ENCODE measurements at places on chromosomes 1 and 21.

DNA sequence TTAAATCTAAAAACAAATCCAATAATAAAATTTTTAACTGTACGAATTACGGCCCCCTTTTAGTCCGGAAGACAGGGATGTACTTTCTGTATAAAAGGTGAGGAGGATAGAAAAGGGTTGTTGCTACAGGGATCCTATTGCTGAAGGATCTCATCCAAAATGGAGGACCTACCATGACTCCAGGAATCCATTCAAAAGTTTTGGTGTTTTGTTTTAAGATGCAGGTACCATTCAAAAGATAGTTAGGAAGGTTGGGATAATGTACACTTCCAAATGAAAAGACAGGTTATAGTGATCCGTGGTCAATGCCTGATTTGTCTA, 1.3 kb upstream of the ENAH start:
- DNase-seq: no peak

DNA sequence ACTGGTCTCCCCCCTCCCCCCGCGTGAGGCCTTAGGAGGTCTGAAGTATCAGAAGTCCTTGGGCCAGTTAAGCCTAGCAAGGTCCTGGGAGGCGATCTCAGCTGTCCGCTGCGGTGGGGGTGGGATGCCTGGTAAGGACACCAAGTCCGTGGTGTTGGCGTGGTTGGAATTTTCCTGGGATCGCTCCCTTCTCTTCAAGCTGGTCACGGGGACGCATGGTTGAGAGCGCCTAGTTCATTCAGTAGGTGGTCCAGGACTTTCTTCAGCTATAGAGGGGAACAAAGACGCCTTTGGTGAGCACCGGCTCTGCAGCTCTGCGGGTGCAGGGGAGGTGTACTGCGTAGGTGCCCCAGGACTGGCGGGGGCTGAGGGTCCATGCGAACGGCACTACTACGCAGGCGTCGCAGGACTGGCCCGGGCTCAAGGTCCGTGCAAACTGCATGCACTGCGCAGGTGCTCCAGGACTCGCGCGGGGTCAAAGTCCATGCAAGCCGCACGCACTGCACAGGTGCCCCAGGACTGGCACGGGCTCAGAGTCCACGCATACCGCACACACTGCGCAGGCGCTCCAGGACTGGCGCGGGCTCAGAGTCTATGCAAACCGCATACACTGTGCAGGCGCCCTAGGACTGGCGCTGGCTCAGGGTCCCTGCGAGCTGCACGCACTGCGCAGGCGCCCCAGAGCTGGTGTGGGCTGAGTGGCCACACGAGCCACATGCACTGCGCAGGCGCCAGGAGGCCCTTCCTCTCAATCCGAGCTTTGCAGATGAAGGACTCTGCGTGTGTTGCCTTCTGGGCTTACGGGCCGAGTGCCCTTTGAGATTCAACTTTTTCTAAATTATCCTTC, 36.6 kb upstream of the HMGN1 start:
- no peak for DNase-seq

GRCh38 chr1:211648980-211649934, 26.2 kb downstream of the NEK2 start:
- no peak for DNase-seq

- DNase-seq: no peak
These were observed 75.9 kb downstream of the CDC14A start for GRCh38 chr1:100428160-100428559.

GRCh38 chr1:183593356-183593755, 3.1 kb upstream of the NCF2 start:
- no peak for DNase-seq

GRCh38 chr1:156283521-156283920, 604 bp upstream of the TMEM79 start:
- DNase-seq: no peak

- DNase-seq: no peak
These were observed 57.9 kb upstream of the FMOD start for GRCh38 chr1:203408486-203409481.

- no peak for DNase-seq
These were observed 11.0 kb downstream of the KRTAP10-1 start for GRCh38 chr21:44529011-44529421.

GRCh38 chr1:113434081-113434873, 44.0 kb downstream of the MAGI3 start:
- no peak for DNase-seq
